Smooth muscle cell of the coronary artery (primary cell): ENCODE measurements at places on chromosomes 16 and 17. TPM values are rescaled to one million over a fixed set of nuclear protein-coding genes. Genes with fewer than 3 reads are reported as not detected.

Gene SPATA22
- total RNA-seq = not detected in 2 replicates

Gene FBXL19
- total RNA-seq = 8.2 and 13.9 TPM in 2 replicates

Gene KIF2B
- total RNA-seq = not detected in 2 replicates

Gene EFCAB5
- total RNA-seq = 0.35 TPM in 1 of 2 replicates, not detected in the other

Gene SLC7A5
- 3.3 and 23.2 TPM in 2 replicates for total RNA-seq

Gene KRT31
- total RNA-seq = not detected in 2 replicates

Gene MT4
- total RNA-seq = not detected in 2 replicates

Gene DNAI2
- total RNA-seq = not detected in 2 replicates

Gene SLFN11
- 62.4 and 69.4 TPM in 2 replicates for total RNA-seq

Gene SOX9
- 0.94 and 3.3 TPM in 2 replicates for total RNA-seq

Gene PRR35
- under 0.01 TPM in 1 of 2 replicates, not detected in the other for total RNA-seq

Gene NKD1
- under 0.01 and 0.12 TPM in 2 replicates for total RNA-seq

Gene CDRT15
- not detected in 2 replicates for total RNA-seq

Gene SALL1
- total RNA-seq = under 0.01 TPM in 1 of 2 replicates, not detected in the other

Gene HIGD1B
- total RNA-seq = not detected in 2 replicates

Gene SLC16A11
- 0.08 and 0.12 TPM in 2 replicates for total RNA-seq

Gene CFAP97D1
- under 0.01 TPM in 1 of 2 replicates, not detected in the other for total RNA-seq

Gene KRTAP4-1
- not detected in 2 replicates for total RNA-seq

Gene RAB26
- 1.3 and 1.5 TPM in 2 replicates for total RNA-seq

Gene WNT9B
- not detected in 2 replicates for total RNA-seq

Gene FZD2
- total RNA-seq = 12.8 and 15.1 TPM in 2 replicates

Gene KCNH6
- total RNA-seq = not detected in 2 replicates

Gene TRPV3
- total RNA-seq = 0.23 and 1.8 TPM in 2 replicates

Gene DUXB
- total RNA-seq = not detected in 2 replicates

Gene HBA1
- total RNA-seq = not detected in 2 replicates

Gene ASPHD1
- 3.4 and 13.5 TPM in 2 replicates for total RNA-seq

Gene PMFBP1
- 0.15 TPM in 1 of 2 replicates, not detected in the other for total RNA-seq

Gene SLC47A2
- 0.23 TPM in 1 of 2 replicates, not detected in the other for total RNA-seq

Gene CDYL2
- total RNA-seq = 3.2 and 5.6 TPM in 2 replicates

Gene TVP23A
- total RNA-seq = not detected in 2 replicates

Gene TP53TG3F
- not detected in 2 replicates for total RNA-seq

Gene TP53TG3
- total RNA-seq = 0.35 TPM in 1 of 2 replicates, not detected in the other

Gene SMIM5
- total RNA-seq = not detected in 2 replicates

Gene PPP1R27
- total RNA-seq = 0.15 TPM in 1 of 2 replicates, not detected in the other

Gene MED9
- 6.8 and 7.7 TPM in 2 replicates for total RNA-seq

Gene FAM20A
- total RNA-seq = 0.08 and 46.5 TPM in 2 replicates

Gene IKZF3
- total RNA-seq = not detected in 2 replicates

Gene CMTM2
- total RNA-seq = not detected in 2 replicates

Gene UMOD
- total RNA-seq = not detected in 2 replicates

Gene SULT1A2
- 0.23 TPM in 1 of 2 replicates, not detected in the other for total RNA-seq

Gene PPY
- not detected in 2 replicates for total RNA-seq

Gene INO80E
- 11.5 and 13.8 TPM in 2 replicates for total RNA-seq

Gene CD300H
- total RNA-seq = not detected in 2 replicates

Gene CSH2
- not detected in 2 replicates for total RNA-seq

Gene SLFN14
- not detected in 2 replicates for total RNA-seq

Gene RBFOX1
- not detected in 2 replicates for total RNA-seq
